Activated gamma-delta T cell treated with anti-CD3 and anti-CD28 coated beads, Interleukin-2, amount 50 U/mL, for 16 hours (primary cell): ENCODE measurements at places on chromosomes 16 and 17.

DNA sequence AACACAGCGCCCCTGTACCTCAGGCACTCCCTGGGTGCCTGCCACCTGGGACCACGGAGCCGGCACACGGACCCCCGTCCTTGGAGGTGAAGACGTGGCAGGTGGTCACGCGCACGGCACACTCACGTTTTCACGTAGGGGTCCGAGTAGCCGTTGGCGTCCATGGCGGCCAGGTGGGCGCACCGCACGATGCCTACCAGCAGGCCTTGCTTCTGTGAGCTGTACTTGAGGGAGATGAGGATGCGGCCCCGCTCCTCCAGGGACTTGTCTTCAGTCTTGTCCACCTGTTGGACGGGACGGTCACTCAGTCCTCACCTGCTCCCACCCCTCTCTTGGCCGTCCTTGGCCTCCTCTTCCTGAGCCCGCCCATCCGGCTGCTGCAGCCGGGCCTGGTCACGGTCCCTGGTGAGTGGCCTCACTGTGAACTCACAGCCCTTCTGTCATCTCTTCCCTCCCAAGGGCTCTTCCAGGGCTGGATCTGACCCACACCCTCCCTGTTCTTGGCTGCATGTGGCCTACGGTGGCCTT lies 18.8 kb downstream of the SCGB1C2 start:
- DNase-seq, result no peak

- no peak for DNase-seq
These were observed 118.0 kb upstream of the RPL38 start for GRCh38 chr17:74085434-74085833.

DNA sequence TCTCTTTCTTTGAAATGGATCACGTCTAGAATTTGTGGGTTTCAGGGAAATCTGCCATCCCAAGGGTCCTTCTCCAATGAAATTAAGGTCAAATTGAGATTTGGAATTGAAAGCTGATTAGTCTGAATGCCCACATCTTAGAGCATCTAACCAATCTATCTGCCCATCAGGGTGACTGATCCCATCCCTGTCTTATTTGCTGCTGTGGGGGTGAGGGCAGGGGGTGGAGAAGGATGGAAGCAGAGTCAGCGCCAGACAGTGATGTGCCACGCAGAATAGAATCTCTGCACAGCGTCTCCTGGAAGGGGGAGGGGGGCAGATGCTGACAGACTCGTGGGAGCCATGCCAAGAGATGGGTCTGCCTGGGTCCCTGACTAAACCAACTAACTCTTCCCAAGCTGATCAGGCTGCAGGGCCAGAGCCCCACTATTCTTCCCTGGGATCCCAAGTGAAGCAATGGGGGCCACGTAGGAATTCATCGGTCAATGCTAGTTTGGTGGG lies 32.1 kb downstream of the CDK5RAP3 start:
- DNase-seq, result no peak

GRCh38 chr16:68776821-68777485 lies 39.9 kb downstream of the CDH1 start:
- no peak for DNase-seq

GRCh38 chr16:17235147-17235815 lies 235.5 kb downstream of the XYLT1 start:
- DNase-seq, result no peak

DNA sequence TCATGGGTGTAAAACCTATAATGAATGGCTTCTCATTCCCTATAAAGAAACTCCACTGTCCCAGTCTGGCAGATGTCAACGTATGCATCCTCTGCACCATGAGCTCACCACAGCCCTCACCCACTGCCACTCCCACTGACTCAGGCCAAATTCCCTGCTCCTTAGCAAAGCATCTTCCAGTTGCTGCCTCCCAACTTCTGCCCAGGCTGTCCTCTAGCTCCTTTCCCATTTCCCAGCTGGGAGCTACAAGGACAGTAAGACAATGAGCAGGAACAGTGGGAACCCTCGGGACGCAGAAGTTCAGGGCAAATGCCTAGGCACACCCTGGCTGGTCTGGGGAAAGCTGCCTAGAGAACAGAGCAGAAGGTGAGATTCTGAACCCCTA lies 9.1 kb upstream of the THAP11 start:
- no peak for DNase-seq

- DNase-seq, result peak; percentile 1
These were observed at the start of gene PPM1E for GRCh38 chr17:58755577-58756245. Gene PPM1E, plus strand, starts transcription at chr17:58755854.

DNA sequence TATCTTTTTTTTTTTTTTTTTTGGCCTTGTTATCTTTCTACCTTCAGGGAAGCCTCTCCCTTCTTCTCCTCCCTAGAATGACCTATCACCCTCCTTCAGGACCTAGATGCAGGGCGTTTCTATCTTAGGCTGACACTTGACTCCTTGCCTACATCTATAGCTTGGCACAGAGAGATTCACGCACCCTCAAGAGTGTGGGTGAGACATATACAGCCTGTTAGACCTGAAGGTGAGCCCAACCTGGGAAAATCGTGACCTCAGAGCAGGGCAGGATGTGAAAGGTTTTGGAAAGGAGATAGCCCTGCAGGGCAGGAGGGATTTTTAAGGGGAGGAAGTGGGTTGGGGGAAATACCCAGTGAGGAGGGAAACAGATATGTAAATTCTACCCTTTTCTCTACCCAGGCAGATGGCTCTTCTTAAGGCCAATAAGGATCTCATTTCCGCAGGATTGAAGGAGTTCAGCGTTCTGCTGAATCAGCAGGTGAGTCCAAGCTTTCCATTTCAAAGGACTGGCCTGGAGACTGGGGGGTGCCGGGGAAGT lies at the start of gene AHSP:
TSS of gene AHSP (plus strand) at position 167 of the 541 bp plus-strand sequence. CDS start at position 407, 240 bp downstream.
- no peak for DNase-seq

- DNase-seq, result no peak
These were observed 7.4 kb upstream of the TNRC6C start for GRCh38 chr17:77951123-77951522.

DNA sequence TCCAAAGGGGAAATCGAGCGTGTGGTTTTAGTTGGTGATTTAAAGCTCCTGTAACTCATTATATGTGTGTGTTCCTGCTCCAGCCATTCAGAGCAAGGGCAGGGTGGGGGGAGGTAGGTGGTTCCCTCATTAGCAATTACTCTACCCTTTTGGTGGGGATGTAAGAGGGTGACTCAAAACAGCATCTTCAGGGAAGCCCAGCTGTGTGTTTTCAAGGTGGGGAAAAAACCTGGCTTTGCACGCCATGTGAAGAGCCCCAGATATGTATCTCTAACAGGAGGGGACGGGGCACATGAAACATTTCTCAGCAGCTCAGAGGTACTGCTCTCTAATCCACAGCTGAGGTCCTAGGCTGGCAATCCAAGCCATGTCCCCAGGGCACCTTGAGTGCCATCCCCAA lies 241.3 kb upstream of the ZFHX3 start:
- no peak for DNase-seq

DNA sequence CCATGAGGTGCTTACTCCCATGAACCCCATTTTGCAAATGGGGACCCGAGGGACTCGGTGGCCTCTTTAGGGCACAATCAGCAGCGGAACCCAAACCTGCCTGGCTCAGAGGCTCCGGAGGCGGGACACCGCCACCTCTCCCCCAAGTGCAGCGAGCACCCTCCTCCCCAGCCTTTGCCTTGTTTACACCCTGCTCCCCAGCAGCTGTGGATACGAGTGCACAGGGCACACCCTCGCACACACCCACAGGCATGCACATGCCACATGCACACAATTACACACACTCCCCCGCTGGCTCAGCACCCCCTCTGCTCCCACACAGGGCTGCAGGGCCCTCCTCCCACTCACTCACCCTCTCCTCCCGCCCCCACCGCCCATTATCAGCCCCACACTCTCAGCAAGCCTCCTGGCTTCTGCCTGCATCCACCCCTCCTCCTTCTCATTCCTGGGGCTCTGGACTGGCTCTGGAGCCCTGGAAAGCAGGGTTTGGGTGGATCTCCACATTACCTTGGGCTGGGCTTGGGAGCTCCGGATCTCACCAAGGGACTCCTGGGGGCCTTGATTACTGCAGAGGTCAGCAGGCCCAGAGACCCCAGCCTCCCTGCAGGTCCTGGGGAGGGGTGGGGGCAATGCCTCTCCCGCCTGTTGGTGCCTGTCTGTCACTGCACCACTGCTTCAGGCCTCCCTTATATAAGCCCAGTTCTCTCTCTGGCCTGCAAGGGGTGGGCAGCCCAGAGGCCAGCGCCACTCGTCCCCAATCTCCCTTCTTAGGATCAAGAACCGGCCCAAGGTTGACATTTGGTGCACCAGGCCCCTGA lies 6.4 kb downstream of the PDK2 start:
- DNase-seq, result no peak

GRCh38 chr17:66270106-66270505 lies 32.3 kb upstream of the PRKCA start:
- DNase-seq, result no peak

GRCh38 chr17:58968426-58969061 lies 138.1 kb downstream of the TRIM37 start:
- DNase-seq, result no peak

GRCh38 chr17:64339516-64340490 lies 50.9 kb downstream of the PECAM1 start:
- no peak for DNase-seq

DNA sequence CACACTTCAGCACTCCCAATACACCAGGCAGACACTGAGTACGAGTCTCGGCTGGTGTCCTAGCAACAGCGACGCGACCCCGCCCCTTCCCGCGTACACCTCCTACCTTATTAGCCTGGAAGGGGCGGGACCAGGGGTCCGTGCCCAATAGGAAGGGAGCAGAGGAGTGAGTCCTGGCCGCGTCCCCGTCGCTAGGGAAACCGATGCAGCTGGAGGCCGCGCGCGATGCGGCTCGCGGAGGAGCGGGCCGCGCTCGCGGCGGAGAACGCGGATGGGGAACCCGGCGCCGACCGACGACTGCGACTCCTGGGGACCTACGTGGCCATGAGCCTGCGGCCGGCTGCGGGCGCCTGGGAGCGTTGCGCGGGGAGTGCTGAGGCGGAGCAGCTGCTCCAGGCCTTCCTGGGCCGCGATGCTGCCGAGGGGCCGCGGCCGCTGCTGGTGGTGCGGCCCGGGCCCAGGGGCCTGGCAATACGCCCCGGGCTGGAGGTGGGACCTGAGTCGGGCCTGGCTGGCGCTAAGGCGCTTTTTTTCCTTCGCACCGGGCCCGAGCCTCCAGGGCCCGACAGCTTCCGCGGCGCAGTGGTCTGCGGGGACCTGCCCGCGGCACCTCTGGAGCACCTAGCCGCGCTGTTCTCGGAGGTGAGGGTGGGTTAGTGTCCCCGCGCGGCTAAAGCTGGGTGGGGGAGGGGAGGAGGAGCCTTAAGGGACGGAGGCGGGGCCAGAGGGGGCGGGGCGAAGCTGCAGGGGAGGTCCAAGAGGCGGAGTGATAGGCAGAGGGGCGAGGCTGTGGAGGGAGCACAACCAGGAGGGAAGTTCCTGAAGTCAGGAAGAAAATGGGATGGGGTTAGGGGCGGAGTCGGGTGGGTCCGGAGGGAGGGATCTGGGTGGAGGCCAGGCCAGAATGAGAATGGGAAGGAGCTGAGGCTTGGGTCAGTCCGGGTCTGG lies at the start of gene DNAH9:
TSS of gene DNAH9 (plus strand) at position 197 of the 948 bp plus-strand sequence. CDS start at position 226, 29 bp downstream.
- DNase-seq, result no peak

DNA sequence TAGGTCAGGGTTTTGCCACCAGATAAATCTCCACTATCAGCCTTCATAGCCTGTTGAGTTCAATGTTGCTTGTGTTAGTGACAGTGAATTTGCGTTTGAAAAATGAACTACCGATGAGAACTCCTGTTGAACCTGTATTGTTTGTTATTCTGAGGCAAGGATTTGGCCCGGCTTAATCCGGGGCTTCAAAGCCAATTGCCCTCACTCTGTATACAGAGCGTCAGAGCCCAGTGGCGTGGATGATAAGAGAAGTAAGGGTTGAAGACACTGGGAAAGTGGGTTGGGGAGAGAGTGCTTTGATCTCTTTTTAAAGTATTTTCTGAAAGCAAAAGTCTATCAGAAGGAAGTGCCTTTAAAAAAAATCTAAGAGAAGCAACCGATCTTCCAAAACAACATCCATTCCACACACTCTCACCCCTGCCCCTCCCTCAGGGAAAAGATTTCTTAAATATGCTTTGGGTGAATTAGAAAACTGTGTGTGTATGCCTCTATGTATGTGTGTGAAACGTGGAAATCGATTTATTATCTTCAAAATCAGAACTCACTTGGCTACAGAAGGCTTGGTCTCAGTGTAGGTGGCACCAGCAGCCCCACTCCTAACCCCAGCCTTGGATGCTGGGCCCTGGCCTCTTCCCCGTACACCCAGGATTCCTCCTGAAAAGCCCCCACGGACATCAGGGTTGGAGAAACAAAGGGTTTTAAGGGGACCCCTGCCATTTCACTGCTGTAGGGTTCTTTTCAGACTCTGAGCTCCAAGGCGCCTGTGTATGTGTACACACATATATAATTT lies 8.8 kb downstream of the TBX4 start:
- no peak for DNase-seq

DNA sequence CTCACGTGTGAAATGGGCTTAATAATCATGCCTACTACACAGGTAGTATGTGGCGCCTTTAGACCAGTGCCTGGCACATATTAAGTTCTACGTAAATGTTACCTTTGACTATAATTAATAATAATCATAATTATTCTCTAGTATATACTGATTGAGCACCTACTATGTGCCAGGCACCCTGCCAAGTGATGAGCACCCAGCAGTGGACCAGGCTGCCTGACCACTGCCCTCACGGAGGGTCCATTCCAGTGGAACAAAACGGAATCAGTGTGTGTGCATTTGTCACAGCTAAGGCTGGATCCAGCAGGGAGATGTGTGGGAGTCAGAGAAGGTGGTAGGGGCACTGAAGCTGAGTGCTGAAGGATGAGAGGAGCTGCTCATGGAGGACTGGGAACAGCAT lies 30.5 kb downstream of the SEC14L5 start:
- no peak for DNase-seq

GRCh38 chr16:23893986-23894385 lies 58.2 kb downstream of the PRKCB start:
- DNase-seq, result no peak

GRCh38 chr17:76714336-76714735 lies 3.6 kb upstream of the MXRA7 start:
- no peak for DNase-seq

DNA sequence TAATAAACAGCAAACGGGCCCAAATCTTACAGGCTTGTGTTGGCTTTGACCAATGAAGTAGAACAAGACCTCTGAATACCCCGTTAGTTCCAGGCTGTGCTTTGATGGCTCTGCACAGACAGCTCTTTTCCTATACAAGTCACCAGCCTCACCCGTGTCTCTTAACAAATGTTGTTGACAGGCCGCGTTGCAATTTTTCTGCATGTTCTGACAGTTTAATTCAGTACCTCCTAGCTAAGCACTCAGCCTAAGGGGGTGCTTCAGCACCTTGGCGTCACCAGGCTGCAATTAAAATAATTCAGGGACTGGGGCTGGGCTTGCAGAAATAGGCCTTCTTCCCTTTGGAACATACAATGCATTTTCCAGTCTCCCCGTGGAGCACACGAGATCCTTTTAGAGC lies 500.1 kb downstream of the MAF start:
- DNase-seq, result no peak

DNA sequence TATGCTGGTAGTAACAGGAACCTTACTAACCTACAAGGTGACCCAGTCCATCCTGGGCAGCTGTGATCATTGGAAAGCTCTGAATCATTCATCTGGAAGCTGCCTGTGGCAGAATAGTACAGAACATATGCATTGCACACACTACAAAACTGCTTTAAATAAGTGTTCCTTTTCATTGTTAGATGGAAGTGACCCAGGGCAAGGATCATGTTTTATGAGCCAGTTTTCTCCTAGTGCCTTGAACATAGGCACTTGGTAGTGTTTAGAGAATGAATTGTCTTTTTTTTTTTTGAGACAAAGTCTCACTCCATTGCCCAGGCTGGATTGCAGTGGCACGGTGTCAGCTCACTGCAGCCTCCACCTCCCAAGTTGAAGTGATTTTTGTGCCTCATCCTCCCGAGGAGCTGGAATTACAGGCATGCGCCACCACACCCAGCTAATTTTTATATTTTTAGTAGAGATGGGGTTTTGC lies 55.4 kb downstream of the TENT4B start:
- DNase-seq, result no peak
